Cardiac atrium fibroblast (primary cell): ENCODE measurements at places on chromosomes 6 and 20. TPM values are rescaled to one million over a fixed set of nuclear protein-coding genes. Genes with fewer than 3 reads are reported as not detected.

NHSL1 gene
- total RNA-seq: 10.5 and 11.4 TPM in 2 replicates

SLC13A3 gene
- 0.16 and 0.36 TPM in 2 replicates for total RNA-seq

LGSN gene
- total RNA-seq: not detected in 2 replicates

SYCP2 gene
- total RNA-seq: 0.18 and 0.32 TPM in 2 replicates

CLVS2 gene
- total RNA-seq: not detected in 2 replicates

ANKRD66 gene
- not detected in 2 replicates for total RNA-seq
